ENCODE measurements at places on chromosomes 1 and 21. TPM values are rescaled to one million over a fixed set of nuclear protein-coding genes. Genes with fewer than 3 reads are reported as not detected.
A peak's percentile ranks its signal among the peaks of the same experiment; 100 is the strongest.

GRCh38 chr1:157168015-157168414 lies 29.8 kb upstream of the ETV3 start:
- DNase-seq, result no peak

The FBXO2 gene
- 2.1 TPM for total RNA-seq

- DNase-seq, result peak; percentile 13
Measured at GRCh38 chr1:37476460-37477197, 2.2 kb downstream of the ZC3H12A start.

DNA sequence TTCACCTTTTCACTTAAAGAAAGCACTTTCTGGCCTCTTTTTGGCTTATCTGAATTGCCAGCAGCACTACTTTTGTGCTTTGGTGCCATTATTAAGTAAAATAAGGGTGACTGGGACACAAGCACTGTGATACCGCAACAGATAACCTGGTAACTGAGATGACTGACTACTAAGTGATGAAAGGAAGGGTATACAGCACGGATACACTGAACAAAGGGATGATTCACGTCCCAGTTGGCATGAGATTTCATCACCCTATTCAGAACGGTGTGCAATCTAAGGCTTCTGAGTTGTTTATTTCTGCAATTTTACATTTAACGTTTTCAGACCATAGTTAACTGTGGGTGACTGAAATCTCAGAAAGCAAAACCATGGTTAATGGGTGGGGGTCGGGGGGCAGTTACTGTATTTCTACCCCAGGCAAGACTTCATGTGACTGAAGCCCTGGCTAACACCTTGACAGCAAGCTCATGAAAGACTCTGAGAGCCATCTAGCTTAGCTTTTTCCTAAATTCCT lies 102.8 kb downstream of the CLIC6 start:
- no peak for DNase-seq

The LRRC52 gene
- total RNA-seq, result not detected

GRCh38 chr1:160552425-160552824 lies 26.9 kb downstream of the CD84 start:
- no peak for DNase-seq

The DMBX1 gene
- total RNA-seq, result not detected

GRCh38 chr1:169149555-169150286 lies 43.2 kb downstream of the ATP1B1 start:
- no peak for DNase-seq

GRCh38 chr1:85042413-85042812 lies 5.9 kb downstream of the MCOLN3 start:
- DNase-seq, result no peak

DNA sequence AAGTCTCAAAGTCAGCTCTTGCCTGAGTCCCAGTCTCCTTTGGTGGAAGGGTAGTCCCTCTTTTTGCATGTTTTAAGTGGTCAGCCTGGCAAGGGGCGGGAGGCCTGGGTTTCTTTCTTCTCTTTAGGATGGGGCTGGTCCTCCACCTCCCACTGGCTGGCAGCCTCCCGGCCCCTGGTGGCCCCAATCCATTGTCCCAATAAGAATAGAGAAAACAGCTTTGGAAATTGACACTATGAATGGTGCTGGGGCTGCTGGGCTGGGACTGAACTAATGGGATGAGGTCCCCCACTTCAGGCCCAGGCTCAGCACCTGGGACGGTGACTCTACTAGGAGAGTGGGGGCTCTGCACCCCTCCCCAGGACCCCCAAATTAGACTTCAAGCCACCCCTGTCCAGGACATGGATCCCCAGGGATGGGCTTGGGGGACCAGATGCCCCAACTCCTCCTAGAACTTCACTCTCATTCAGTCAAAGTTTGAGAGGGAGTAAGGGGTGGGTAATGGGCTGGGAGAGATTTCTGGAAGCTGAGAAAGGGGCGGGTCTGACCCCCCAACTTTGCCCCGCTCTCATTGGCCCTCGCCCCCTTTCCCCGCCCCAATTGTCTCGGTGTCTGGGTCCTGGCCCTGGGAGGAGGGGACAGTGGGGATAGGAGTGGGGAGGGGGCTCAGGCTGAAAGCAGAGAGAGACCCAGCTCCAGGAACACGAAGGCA lies 18.2 kb downstream of the SLC27A3 start:
- no peak for DNase-seq

DNA sequence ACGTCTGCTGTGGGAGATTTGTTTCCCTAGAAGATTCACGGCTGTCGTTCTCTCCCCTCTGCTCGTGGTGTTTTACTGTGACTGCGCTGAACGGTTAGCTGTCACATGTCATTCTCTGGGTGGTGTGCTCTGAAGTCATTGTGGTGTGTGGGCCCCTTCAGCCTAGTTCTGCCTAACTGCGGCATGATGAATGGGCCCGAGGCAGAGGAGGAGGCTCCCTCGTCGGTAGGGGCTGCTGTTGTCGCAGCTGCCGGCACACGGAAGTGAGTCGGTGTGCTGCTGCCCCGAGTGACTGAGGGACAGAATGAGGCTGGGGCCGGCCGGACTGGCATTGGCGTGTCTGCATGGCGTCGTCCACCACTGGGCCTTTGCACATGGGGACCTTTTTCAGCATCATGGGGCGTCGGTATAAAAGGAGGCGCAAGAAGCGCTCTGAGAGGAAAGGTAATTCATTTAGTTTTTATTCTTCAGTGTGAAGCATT lies 77.9 kb downstream of the ADARB1 start:
- DNase-seq, result peak; percentile 56

DNA sequence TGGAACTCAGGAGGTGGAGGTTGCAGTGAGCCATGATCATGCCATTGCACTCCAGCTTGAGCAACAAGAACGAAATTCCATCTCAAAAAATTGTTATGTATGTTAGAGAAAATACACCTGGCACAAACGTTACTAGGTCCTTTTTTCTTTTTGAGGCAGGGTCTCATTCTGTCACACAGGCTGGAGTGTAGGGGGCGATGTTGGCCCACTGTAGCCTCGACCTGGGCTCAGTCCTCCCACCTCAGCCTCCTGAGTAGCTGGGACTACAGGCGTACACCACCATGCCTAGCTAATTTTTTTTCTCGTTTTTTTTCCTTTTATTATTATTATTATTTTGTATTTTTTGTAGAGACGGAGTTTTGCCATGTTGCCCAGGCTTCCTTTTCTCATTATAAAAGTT lies 4.4 kb downstream of the HAX1 start:
- DNase-seq, result no peak

DNA sequence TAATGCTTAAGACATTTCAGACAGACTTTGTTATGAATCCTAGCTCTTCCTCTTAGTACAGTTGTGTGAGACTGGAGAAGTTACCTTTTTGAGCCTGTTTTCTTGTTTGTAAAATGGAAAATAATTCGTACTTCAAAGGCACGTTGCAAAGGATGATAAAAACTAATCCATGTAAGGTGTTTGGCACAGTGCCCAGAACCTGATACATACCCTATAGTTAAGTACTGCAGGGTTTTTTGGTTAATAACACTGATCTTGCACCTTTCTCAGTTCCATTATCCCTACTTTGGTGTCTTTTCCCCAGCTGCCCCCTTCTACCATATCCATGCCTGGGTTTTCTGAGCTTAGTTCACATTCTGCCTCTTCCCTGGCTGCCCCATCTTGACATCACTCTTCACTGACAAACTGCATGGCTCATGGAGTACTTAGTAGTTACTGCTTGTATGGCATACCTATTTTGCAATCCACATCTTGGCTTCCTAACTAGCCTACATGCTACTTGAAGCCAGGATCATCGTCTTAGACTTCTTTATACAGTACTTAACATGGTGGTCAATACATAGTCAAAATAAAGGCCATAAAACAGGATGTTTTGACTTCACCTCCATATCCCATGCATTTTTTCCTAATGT lies 10.1 kb downstream of the CCDC185 start:
- DNase-seq, result no peak

The CTBS gene
- 15.6 TPM for total RNA-seq

The LAMC2 gene
- not detected for total RNA-seq

DNA sequence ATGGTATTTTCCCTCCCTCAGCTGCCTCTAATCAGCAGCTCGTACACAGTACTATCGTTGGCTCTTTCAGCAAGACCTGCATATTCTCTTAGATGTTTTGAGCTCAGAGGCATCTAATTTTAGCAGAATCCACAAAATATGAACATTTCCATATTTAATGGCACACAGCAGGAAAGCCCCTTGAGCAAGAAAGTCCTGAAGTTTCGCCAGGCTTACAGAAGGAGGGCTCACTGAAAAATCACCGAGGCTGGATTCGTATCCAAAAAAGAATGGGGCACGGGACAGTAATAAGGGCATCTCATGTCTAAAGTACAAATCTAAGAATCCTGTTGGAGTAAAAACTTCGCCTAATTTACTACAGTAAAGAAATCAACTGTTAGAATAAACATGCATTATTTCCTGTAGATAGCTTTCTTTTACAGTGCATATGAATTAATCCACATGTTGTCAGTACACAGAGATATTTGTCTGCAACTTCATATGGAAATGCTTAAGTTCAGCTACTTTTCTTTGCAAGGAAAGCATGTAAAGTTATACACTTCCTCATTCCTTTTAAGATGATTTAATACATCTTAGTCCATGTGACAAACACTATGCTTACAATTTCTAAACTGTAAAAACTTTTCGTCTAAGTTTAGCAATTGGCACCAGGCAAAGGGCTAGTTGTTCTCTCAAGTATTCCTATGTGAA lies 1205.3 kb upstream of the ADGRL4 start:
- no peak for DNase-seq

DNA sequence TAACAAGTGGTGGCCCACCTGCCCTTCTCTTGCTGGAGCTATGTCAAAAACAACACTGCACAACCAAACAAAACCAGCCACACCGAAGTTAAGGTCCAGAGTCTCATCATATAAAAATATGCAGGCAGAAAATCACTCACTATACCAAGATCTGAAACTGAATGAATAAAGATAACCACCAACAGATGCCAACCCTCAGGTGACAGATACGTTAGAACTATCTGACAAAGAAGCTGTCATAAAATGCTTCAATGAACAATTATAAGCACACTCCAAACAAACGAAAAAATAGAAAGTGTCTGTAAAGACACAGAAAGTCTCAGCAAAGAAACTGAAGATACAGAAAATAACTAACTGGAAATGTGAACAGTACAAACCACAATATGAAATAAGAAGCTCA lies 14.0 kb downstream of the ZNF496 start:
- no peak for DNase-seq

DNA sequence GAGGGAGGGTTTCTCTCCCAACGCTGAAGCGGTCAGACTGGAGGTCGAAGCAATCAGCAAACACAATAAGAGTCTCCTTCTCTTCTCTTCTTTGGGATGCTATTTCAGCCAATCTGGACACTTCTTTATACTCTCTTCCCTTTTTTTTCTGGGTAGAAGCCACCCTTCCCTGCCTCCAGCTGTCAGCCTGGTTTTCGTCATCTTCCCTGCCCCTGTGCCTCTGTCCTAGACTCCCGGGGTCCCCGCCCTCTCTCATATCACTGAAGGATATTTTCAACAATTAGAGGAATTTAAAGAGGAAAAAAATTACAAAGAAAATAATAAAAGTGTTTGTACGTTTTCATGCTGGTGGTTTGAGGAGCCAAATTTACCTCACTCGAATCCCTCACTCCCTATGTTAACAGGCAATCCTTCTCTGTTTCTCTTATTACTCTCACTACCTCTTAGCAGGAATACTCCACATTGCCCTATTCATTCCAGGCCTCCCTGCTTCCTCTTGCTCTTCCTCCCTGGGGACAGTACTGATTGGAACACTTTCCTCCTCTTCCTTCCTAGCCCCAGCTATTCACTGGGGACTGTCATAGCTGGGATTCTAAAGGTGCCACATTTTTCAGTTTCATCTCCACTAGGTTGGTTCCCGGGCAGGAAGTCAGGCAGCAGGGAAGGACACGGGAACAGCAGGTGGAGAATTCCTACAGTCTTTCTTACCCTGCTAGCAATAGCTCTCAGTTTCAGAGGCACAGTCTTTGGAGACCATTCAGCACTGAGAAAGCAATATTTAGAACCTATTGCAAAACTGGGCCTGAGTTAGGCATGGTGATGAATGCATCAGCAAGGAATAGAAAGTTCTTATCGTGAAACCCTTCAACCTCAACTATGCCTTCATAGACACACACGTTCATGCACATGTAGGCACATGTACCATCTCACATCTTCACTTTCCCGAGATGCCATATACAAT lies 288.0 kb downstream of the PBX1 start:
- no peak for DNase-seq

The HRNR gene
- total RNA-seq, result not detected

The GPR37L1 gene
- total RNA-seq, result not detected

- no peak for DNase-seq
Measured at GRCh38 chr1:245348626-245349025, 193.8 kb downstream of the KIF26B start.

DNA sequence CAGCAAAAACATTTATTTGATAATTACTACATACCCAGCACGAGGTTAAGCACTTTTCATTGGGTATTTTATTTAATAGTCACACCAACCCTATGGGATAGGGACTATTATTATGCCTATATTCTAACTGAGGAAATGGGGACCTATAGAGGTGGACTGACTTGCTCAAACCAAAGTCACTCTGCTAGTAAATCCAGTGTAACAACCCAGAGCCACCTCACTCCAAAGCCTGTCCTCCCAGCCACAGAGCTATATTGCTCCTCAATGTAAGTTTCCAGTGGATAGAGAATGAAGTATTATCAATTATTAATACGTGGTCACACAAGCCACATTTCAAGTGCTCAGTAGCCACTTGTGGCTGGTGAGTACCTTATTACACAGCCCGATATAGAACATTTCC lies 97.5 kb downstream of the RGS2 start:
- no peak for DNase-seq

- DNase-seq, result no peak
Measured at GRCh38 chr1:65146908-65147423, 1.0 kb upstream of the AK4 start.

The F3 gene
- not detected for total RNA-seq

GRCh38 chr21:33128538-33128937 lies 58.6 kb downstream of the OLIG1 start:
- no peak for DNase-seq

DNA sequence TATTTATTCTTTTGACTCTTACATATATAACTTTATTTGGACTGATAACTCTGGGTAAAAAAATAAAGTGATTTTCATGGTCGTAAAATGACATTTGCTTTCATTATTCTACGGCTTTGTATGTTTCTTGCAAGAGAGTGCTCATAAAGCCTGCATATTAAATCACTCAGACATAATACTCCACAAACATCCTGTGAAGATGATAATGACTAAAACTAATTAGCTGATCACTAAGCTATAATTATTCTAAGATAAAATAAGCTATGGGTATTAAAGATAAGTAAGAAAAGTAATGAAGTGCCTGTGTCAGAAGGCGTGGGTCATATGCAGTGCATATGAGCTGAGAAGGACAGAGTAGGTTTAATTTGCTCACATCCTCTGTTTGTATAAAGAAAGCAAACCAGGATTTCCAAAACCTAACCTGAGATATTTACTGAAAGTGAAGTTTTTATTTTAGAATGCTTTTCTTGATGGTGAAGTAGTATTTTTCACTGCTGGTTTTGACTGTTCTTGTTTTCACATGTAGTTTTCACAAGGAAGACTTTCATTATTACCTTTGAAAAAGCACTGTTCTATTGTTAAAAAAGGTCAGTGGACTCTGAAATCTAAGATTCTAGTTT lies 278.8 kb downstream of the AMY1C start:
- no peak for DNase-seq
